ENCODE measurements at places on chromosomes 16 and 17.
A peak's percentile ranks its signal among the peaks of the same experiment; 100 is the strongest.

DNA sequence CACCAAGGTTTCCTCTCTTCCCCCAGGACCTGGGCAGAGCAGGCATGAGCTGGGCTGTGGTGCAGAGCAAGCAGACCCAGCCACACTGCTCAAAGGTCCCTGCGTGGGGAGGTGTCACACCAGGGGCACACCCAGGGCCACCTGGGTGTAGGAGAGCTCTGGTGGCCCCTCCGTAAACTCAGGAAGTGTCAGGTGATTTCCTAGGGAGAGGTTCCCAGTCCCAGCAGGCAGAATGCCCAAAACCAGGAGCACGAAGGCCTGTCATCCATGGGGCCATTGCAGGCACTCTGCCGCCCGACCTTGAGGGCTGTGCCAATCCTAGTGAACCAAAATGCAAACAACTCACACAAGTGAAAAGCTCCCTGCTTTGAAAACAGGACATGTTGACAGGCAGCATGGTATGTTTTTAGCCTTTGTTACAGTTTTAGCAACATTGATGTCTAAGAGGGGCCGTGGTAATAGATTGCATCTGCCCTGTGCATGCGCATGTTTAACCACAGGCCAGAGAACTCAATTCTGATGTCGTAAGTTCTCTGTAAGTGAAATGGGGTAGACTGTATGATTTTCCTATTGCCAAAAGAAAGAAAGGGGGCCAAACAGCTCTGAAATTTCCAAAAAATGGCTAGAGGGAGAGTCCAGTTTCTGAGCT is 21.3 kb downstream of the CIBAR2 start:
- no peak for DNase-seq

GRCh38 chr17:64128787-64129514 is 993 bp downstream of the ERN1 start:
- DNase-seq: no peak

GRCh38 chr16:90008708-90009145 is 10.5 kb downstream of the DBNDD1 start:
- DNase-seq: peak; percentile 39

GRCh38 chr17:7026471-7027115 is 3.7 kb downstream of the BCL6B start:
- no peak for DNase-seq

GRCh38 chr16:66551348-66551759 is 1.0 kb upstream of the CKLF start:
- DNase-seq: no peak

GRCh38 chr16:81987121-81987520 is 24.1 kb downstream of the SDR42E1 start:
- DNase-seq: no peak

- no peak for DNase-seq
Measured at GRCh38 chr17:70109497-70109896, 34.5 kb downstream of the KCNJ16 start.

- no peak for DNase-seq
Measured at GRCh38 chr17:16283705-16284104, 66.7 kb downstream of the PIGL start.

DNA sequence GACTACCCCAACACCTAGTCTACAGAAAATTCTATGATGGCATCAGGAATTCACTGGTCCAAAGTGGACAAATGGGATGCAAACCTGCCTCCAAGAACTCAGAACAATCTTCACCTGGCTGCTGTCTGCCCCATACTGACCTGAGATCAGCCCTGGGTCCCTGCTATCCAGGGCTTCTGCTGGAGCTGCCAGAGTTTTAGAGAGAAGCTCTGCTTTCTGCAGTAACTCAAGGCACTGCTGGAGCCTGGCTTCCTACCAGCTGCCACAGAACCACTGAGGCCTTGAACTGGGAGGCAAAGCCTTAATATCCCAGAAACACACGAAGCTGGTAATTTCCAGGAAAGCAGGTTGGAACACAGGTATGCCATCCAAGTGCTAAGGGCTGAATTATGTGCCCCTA is 7.5 kb downstream of the TMEM170A start:
- DNase-seq: no peak

DNA sequence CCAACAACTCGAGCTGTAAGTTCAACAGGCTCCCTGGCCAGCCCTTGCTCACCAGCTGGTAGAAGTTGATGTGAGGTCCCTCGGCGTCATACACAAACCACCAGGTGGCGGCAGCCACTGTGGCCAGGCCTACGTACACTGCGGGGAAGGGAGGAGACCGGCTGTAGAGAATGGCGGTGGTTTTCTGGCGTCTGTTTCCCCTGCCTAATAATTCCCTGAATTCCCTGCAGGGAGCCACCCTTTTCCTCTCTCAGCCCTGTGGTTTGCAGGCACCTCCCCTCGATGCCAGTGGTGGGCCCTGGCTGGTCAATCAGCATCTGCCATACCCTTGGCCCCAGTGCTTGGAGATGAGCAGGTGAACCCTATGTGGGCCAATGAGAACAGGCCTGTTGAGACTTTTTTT is 18.9 kb upstream of the P2RX1 start:
- no peak for DNase-seq

DNA sequence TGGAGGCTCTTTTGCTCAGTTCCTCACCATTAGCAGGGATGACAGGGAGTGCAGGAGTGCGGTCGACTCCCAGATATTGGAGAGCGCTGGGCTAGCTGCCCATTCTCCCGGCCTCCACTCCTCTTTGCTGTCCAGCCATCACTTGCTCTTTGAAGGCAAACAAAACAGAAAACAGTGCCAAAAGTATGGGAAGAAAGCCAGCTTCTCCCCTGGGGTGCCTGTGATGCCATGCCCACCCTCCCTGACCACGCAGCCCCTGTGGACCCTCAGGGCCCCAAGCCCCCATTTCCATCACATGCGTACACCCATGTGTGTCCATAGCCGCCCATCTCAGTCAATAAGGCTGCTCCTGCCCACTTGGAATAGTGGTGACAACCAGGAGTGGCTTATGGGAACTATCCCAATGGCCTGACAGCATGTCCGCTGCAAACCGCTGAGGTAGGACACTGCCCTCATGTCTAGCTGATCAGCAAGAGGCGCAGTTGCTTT is 30.0 kb downstream of the MAPT start:
- no peak for DNase-seq

DNA sequence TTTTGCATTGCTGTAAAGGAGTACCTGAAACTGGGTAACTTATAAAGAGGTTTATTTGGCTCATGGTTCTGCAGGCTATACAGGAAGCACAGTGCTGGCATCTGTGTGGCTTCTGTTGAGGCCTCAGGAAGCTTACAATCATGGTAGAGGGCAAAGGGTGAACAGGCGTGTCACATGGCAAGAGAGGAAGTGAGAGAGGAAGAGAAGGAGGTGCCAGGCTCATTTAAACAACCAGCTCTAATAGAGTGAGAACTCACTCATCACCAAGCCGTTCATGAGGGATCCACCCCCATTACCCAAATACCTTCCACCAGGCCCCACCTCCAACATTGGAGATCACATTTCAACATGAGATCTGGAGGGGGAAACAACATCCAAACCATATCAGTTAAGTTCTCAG is 16.4 kb upstream of the CLEC19A start:
- no peak for DNase-seq

GRCh38 chr17:69064476-69064875 is 3.7 kb upstream of the ABCA9 start:
- no peak for DNase-seq

- no peak for DNase-seq
Measured at GRCh38 chr16:46976550-46976949, 3.1 kb upstream of the DNAJA2 start.

DNA sequence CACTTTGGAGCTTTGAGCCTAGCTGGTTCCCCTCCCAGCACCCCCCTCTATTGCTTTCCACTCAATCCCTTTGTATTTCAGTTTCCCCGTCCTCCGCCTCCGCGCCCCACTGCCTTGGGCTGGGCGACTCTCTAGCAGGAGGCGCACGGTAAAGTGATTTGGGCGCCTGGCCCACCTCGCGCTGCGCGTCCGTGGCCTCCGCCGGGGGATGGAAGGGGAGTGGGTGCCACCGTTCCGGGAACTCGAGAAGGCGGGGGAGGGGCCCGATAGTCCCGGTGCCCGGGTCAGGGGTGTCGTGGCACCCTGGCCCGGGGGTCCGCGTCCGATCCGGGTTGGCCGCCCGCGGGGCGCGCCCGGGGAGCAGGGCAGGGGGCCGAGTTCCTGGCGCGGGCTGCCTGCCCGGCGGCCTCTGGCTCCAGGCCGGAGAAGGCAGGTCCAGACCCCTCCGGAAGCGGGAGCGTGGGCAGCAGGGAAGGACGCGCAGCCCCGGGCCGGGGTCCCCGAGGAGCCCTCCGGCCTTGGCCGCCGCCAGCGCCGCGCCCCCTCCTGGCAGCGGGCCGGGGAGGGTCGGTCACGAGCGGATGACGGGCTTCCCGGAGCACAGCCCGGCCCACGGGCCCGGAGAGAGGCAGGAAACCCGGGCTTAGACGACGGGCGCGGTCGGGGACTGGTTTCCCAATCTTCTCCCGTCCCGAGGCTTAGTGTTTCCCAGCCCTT is 15.8 kb downstream of the MEOX1 start:
- DNase-seq: peak; percentile 7

DNA sequence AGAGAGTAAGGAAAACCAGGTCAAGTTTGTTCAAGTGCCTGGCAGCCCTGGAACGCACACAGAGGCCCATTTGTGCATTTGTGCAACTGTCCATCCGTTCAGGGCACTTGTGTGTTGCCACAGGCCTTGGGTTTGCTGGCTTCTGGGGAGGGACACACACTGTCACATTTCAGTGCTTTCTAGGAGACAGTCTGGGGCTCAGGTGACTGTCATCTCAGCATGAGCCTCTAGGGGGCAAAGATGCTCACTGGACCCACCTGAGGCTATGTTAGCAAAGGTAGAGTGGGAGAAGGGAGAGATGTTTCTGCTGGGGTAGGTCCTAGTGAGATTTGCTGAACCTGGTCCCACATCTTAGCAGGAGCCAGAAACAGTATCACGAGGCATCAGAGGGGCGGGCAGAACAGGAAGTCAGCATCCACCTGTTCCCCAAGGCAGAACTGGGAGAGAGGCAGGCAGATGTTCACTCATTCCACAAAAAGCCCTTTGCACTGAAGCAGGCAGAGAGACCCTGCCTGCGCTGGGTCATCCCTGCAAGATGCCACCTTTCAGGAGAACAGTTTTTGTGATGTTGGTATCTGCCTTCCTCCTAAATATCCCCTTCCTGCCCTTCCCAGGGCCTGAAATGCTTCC is 48.5 kb downstream of the RAI1 start:
- peak; percentile 41 for DNase-seq

GRCh38 chr17:59342681-59343131 is 11.3 kb downstream of the YPEL2 start:
- DNase-seq: no peak

GRCh38 chr17:32445971-32446370 is 1.7 kb downstream of the PSMD11 start:
- no peak for DNase-seq

DNA sequence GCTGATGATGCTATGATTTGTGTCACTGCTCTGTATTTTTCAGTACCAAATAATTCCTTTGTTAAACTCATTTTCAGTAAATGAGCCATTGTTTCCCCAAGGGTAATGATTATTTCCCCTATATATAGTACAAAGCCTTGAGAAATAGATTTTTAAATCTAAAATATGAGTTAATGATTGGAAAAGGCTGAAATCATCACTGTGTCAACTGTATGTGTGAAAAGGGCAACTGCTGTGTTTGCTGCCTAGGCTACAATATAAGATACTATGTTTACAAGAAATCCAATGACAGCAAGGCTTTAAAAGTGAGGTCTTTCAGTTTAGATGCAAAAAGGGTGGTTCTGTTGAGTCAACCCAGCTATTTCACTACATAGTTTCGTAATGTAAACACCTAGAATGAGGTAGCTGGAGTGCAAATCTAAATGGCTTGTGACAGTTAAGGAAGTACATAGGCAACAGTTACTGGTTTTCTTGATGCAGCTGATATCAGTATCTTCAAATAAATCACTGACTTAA is 15.3 kb downstream of the NLK start:
- no peak for DNase-seq
